A549 treated with AZD2906 at 1 μM for 4 hours (cell line): ENCODE measurements at places on chromosomes 1 and 21. TPM values are rescaled to one million over a fixed set of nuclear protein-coding genes. Genes with fewer than 3 reads are reported as not detected.

ANGPTL1 gene
- 0.02 TPM in 1 of 5 replicates, not detected in the others for total RNA-seq

CD160 gene
- 0.05 to 1.7 TPM in 2 of 5 replicates, not detected in the others for total RNA-seq

KLHL20 gene
- 11.7 to 14.7 TPM (median 13.0 TPM) in 5 replicates for total RNA-seq

SERTAD4 gene
- 0.37 to 0.65 TPM (median 0.51 TPM) in 5 replicates for total RNA-seq

IFFO2 gene
- 5.6 to 7.6 TPM (median 6.8 TPM) in 5 replicates for total RNA-seq

LIPI gene
- total RNA-seq, result not detected in 5 replicates

RHOU gene
- total RNA-seq, result 12.7 to 18.4 TPM (median 16.6 TPM) in 5 replicates

KIF14 gene
- total RNA-seq, result 6.9 to 11.2 TPM (median 9.2 TPM) in 5 replicates

SUSD4 gene
- total RNA-seq, result 0.40 to 1.1 TPM (median 0.62 TPM) in 5 replicates
